Stimulated activated CD8-positive, alpha-beta memory T cell treated with anti-CD3 and anti-CD28 coated beads, Interleukin-4, amount 100 ng/mL, for 1 hour (primary cell): ENCODE measurements at places on chromosomes 12 and 14.

GRCh38 chr12:65278576-65279368, at the start of gene MSRB3:
TSS of gene MSRB3 (plus strand) at chr12:65278683. CDS start at chr12:65308580, 29,897 bp downstream.
- no peak for DNase-seq

- DNase-seq, result no peak
Measured at GRCh38 chr12:91215940-91216454, 33.4 kb upstream of the DCN start.

DNA sequence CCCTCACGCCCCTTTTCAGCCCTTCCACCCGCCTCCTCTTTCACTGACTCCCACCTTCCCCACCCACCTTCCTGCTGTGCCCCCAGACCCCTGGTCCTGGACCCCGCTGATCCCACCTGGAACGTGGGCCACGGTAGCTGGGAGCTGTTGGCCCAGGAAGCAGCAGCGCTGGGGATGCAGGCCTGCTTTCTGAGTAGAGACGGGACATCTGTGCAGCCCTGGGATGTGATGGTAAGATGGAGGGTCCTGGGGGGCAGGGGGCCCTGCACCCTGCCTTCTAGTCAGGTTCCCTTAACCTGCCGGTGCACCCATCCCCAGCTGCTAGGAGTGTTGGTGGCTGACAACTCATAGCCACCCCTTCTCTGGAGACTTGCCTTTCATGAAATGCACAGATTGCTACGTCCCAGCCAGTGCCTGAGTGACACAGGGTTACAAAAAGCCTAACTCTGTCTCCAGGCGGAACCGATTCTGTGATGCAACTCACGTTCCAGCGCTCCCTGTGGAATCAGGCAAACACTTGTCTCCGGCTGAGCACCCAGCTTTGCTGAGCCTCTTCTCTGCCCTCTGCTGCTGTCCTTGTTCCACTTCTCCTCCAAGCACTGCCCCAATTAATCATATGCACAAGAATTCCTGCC, 15.0 kb upstream of the OAS2 start:
- no peak for DNase-seq

GRCh38 chr14:95234426-95234825, 77.1 kb upstream of the DICER1 start:
- no peak for DNase-seq

DNA sequence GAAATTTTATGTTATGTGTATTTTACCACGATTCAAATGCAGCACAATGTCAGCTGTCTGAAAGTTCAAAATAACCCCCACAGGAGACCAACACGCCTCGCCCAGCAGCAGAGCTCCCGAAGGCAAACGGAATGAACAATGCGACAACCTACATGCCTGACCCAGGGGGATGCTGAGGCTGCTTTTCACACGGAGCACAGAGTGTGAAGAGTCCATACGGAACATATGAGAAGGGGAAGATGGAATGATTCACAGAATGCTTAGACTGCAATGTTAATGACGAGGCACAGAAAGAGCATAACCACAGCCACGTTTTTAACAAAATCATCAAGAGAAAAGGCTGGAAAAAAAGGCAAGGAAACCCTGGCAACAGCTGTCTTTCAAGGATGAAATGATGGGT, 22.6 kb downstream of the ZFYVE21 start:
- DNase-seq, result no peak

- no peak for DNase-seq
Measured at GRCh38 chr14:67270145-67270753, 29.0 kb downstream of the PALS1 start.

- no peak for DNase-seq
Measured at GRCh38 chr14:84749191-84749955, 780.6 kb upstream of the FLRT2 start.
